ENCODE measurements at places on chromosomes 11 and 22.

DNA sequence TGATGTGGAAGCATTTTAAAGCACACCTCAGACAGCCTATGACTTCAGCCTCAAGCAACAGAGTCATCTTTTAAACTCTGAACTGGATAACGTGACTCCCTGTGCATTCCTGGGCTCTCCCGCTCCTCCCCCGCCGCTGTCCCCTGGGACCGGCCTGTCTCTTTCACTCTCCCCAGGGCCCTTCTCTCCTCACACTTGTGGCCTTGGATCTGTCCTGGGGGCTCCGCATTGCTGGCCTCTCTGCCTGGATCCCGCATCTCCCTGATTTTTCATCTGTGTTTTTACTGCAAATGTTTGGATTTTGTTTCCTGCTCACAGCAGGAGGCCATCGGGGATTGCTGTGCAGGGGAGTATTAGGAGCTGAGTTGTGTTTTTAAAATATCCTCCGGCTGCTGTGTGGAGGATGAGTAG is 15.4 kb downstream of the C11orf24 start:
- no peaks in the 10 kb centered on the region for H3K27me3 ChIP-seq
- peaks cover 16% of the 10 kb centered on the region for H3K4me1 ChIP-seq
- peaks cover 3% of the 10 kb centered on the region for H3K36me3 ChIP-seq
- peak overlapping the region; percentile 86 for H3K27ac ChIP-seq

- H3K27me3 ChIP-seq, result peaks cover 17% of the 10 kb centered on the region
- no peak for DNase-seq
- H3K27ac ChIP-seq, result no peak overlapping the region
- no peaks in the 10 kb centered on the region for H3K36me3 ChIP-seq
- no peaks in the 10 kb centered on the region for H3K4me1 ChIP-seq
Measured at GRCh38 chr11:109612496-109612895, 190.5 kb downstream of the C11orf87 start.

- H3K4me1 ChIP-seq, result no peaks in the 10 kb centered on the region
- H3K27me3 ChIP-seq, result no peaks in the 10 kb centered on the region
- H3K27ac ChIP-seq, result no peak overlapping the region
Measured at GRCh38 chr11:93221539-93221938, 23.7 kb upstream of the SLC36A4 start.

DNA sequence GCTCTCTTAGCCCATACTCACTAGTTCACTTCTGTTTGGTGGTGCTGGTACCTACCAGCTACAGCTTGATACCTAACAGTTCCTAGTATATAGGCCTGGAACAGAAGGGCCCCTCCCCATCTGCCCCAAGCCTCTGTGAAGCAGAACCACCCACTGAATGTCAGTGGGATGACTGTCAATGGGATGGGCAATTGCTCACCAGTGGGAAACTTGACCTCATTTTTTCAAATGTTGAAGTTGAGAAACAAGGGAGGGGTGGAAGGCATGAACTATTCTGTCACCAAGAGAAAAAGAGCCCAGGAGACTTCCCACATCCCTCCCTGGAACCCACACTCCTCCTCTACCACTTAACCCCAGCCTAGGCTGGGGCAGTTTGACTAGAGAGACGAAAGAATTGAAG is at the start of gene NLRP10:
Gene NLRP10, minus strand, starts transcription at position 62 of the 400 bp plus-strand sequence. CDS start 1,952 bp downstream, outside the sequence.
- H3K36me3 ChIP-seq, result no peaks in the 10 kb centered on the region
- no peak for DNase-seq
- no peak within 1 kb of the TSS for H3K4me3 ChIP-seq
- H3K4me1 ChIP-seq, result peaks cover 25% of the 10 kb centered on the region
- H3K27me3 ChIP-seq, result no peaks in the 10 kb centered on the region
- H3K27ac ChIP-seq, result no peak within 1 kb of the TSS

DNA sequence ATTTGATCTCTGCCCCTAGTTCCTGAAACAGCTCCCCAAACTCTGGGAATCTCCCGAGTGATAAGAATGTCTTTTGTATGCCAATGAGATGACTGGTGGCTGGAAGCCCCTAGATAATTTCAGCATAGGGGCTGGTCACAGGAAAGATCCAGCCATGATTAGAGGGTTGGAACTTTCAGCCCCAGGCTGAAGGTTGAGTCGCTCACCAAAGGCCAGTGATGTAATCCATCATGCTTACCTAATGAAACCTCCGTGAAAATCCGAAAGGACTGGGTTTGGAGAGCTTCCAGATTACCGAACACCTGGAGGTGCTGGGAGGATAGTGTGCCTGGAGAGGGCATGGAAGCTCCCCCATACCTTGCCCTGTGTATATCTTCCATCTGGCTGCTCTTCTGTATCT is 26.0 kb downstream of the LRRC32 start:
- DNase-seq, result no peak
- peaks cover 2% of the 10 kb centered on the region for H3K36me3 ChIP-seq
- no peak overlapping the region for H3K27ac ChIP-seq
- H3K4me1 ChIP-seq, result peaks cover 27% of the 10 kb centered on the region

GRCh38 chr11:84580428-84580827 is 1046.7 kb downstream of the DLG2 start:
- no peak overlapping the region for H3K4me3 ChIP-seq
- no peaks in the 10 kb centered on the region for H3K36me3 ChIP-seq
- DNase-seq, result no peak
- peaks cover 2% of the 10 kb centered on the region for H3K27me3 ChIP-seq

DNA sequence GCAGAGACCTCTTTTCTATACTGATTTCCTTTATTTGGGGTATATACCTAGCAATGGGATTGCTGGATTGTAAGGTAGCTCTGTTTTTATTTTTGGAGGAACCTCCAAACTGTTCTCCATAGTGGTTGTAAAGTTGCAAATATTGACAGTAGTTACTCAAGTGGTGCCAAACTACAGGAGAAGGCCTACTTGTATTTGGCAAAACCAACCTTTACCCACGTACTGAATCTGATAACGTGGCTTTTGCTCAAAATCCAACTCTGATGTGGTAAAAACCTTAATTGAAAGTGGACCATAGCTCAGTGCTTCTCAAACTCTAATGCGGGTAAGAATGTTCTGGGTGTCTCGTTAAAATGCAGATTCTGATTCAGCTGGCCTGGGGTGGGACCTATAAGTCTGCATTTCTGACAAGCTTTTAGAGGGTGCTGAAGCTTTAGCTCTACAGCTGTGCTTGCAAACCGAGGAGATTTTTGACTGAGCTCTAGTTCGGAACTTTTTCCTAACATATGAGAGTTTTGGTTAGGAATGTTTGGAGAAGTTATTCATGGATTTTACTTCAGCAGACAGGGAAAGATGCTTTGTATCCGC is 69.8 kb downstream of the PACS1 start:
- H3K36me3 ChIP-seq, result peaks cover 2% of the 10 kb centered on the region
- no peak overlapping the region for H3K4me3 ChIP-seq
- H3K27ac ChIP-seq, result no peak overlapping the region
- H3K4me1 ChIP-seq, result peaks cover 8% of the 10 kb centered on the region
- DNase-seq, result no peak
- H3K27me3 ChIP-seq, result no peaks in the 10 kb centered on the region

GRCh38 chr22:32448980-32449379 is 15.3 kb downstream of the BPIFC start:
- no peak overlapping the region for H3K4me3 ChIP-seq
- no peaks in the 10 kb centered on the region for H3K36me3 ChIP-seq
- no peak overlapping the region for H3K27ac ChIP-seq
- no peak for DNase-seq
- H3K27me3 ChIP-seq, result peaks cover 50% of the 10 kb centered on the region

DNA sequence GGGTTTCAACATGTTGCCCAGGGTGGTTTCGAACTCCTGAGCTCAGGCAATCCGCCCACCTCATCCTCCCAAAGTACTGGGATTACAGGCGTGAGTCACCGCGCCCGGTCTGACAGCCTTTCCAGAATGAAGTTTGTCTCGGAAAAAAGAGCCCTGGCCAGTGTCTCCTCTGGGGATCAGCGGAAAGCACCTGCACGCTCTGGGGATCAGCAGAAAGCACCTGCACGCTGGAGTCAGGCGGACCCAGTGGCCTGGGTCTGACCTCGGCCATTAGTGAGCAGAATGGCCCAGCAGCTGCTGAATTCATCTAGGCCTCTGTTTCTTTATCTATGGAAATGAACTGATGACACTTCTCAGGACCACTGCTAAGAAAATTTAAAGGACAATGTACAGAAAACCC is 10.5 kb upstream of the TESMIN start:
- no peak overlapping the region for H3K4me3 ChIP-seq
- H3K27ac ChIP-seq, result no peak overlapping the region
- no peak for DNase-seq
- H3K36me3 ChIP-seq, result no peaks in the 10 kb centered on the region

DNA sequence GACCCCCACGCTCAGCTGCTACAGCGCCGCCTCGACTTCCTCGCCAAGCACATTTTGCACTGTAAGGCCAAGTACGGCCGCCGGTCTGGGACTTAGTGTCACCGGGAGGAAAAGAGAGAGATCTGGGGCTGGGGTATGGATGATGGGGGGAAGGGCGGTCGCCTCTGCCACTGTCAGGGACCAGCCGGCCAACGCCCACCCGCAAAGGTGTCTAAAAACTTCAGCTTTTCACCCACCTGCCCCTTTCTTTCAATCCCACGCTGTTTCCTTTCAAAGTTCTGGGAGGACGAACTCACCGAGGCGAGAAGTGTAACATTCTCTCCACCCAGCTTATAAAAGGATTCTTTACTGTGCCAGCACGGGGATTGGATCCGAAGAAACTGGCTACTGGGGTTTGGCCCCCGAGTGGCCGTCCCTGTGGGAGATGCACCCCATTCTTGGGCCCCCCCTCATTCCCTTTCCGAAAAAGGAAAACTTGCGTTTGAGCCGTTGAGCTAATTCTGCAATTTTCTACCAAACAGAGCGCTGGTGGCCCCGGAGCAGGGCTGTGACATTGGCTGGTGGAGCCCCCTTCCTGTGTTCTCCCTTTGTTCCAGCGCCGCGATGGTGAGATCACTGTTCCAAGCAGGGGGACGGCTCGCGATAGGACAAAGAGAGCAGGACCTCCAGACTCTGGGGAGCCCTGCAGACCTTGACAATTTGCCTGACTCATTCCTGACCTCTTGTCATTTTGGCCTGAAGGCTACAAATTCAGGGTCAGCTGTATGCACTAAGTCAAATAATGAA is 1.8 kb downstream of the FJX1 start:
- H3K36me3 ChIP-seq, result no peaks in the 10 kb centered on the region
- H3K4me3 ChIP-seq, result peak overlapping the region; percentile 84
- peak overlapping the region; percentile 88 for H3K27ac ChIP-seq
- peaks cover 64% of the 10 kb centered on the region for H3K4me1 ChIP-seq
